RWPE2 (cell line): ENCODE measurements at places on chromosomes 3 and 15.

GRCh38 chr3:82423268-82424030 lies 662.0 kb upstream of the GBE1 start:
- H3K27me3 ChIP-seq = no peaks in the 10 kb centered on the region
- H3K4me1 ChIP-seq = no peaks in the 10 kb centered on the region
- no peak overlapping the region for H3K27ac ChIP-seq
- H3K36me3 ChIP-seq = no peaks in the 10 kb centered on the region
- no peak for DNase-seq

DNA sequence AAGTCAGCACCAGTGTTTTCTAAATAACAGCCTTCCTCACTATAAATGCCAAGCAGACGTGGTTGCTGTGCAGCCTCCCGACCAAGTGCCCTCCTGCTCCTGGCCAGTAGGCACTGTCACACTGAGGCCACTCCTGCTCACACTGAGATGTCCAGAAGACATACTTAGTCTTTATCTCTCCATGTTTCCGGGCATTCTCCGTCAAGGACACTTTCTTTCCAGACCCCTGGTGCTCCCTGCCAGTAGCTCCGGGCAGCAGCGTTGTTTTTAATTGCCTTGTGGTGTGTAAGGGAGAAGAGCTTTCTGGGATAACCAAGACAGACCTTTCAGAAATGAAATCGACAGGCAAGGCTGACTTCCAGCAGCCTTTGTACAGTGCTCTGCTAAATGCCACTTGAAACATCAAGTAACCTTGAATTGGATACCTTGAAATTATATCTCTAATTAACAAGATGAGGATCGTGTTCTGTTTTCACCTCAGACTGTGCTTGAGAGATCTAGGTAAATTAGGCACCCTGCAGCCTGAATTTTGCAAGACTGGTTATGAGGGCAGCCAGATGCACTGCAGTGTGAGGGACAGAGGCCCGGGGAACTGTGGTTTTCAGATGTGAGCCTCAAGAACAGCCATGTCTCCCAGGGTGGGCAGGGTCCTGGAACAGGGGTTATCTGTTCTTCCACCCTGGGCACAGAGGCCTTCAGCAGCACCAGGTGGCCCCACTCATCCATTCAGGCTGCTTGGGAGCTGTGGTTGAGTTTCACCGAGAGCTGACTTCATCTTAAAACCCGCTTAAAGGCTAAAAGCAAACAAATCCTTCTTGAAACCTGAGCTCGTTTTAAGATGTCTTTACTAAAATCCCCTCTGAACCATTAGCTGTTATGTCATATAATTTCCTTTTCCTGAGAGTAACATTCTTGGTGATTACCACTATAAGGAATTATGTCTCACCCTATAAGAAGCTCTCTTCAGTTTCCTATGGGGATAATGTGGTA lies 105.5 kb upstream of the IL12A start:
- no peaks in the 10 kb centered on the region for H3K27me3 ChIP-seq
- 0 out of 2 replicates have a peak, but pooled peaks cover 8% of the 10 kb centered on the region for H3K36me3 ChIP-seq
- DNase-seq = no peak
- peak overlapping the region; percentile 92 for H3K27ac ChIP-seq

- no peak overlapping the region for H3K27ac ChIP-seq
- no peaks in the 10 kb centered on the region for H3K27me3 ChIP-seq
- DNase-seq = no peak
- H3K4me3 ChIP-seq = no peak overlapping the region
These were observed 9.3 kb downstream of the GXYLT2 start for GRCh38 chr3:72896996-72897757.

DNA sequence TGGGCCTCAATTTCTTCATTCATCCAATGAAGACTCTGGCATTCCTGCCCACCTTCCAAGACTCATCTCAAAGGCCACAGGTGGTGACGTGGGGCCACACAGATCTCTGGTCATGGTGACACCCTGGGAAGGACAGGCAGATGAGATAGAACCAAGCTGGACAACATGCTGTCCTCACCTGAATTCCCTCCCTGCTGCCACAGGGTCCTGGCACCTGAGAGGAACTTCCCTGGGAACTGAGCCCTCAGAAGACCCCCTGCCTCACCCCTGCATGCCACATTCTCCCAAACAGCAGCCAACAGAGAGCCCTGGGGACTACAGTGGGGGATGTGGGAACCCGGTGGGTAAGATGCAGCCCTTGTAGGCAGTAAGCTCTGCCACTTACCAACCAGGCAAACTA lies 10.7 kb downstream of the KLF15 start:
- H3K36me3 ChIP-seq = no peaks in the 10 kb centered on the region
- H3K4me1 ChIP-seq = no peaks in the 10 kb centered on the region
- no peaks in the 10 kb centered on the region for H3K27me3 ChIP-seq

DNA sequence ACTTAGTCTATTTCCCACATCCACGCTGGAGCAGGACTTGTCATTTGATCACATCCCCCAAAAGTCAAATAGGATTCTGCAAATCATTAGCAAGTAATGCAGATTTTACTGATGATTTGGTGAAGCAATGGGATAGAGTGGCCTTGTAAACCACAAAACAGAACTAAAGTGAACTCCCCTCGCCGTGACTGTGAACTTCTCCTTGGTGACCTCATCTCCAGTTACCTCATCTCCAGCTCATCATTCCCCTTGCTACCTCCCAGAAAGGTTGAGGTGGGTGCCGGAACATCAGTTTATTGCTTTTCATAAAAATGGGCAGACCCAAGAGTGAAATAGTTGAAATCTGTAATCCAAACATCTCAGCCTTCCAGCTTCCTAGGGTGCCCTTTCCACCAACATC lies 36.7 kb upstream of the ADPGK start:
- H3K27me3 ChIP-seq = peaks cover 25% of the 10 kb centered on the region
- no peak overlapping the region for H3K4me3 ChIP-seq
- no peaks in the 10 kb centered on the region for H3K36me3 ChIP-seq
- no peak overlapping the region for H3K27ac ChIP-seq
- DNase-seq = no peak
